ENCODE measurements at places on chromosomes 13 and 19. TPM values are rescaled to one million over a fixed set of nuclear protein-coding genes. Genes with fewer than 3 reads are reported as not detected.

LILRA5 gene
- total RNA-seq = not detected

CRB3 gene
- not detected for total RNA-seq

CNN1 gene
- 5.5 TPM for total RNA-seq

DCLK1 gene
- total RNA-seq = 1.2 TPM

NCCRP1 gene
- not detected for total RNA-seq

FUT1 gene
- total RNA-seq = under 0.01 TPM

DAND5 gene
- total RNA-seq = not detected

SIRT6 gene
- total RNA-seq = 38.1 TPM

FLT3LG gene
- 6.2 TPM for total RNA-seq

ZNF763 gene
- 0.86 TPM for total RNA-seq

NOVA2 gene
- not detected for total RNA-seq

MATK gene
- total RNA-seq = not detected

HSPBP1 gene
- total RNA-seq = 106 TPM

B3GNT3 gene
- total RNA-seq = not detected

KLK1 gene
- not detected for total RNA-seq

KLK12 gene
- total RNA-seq = not detected

LRP3 gene
- total RNA-seq = 21.4 TPM

CNMD gene
- not detected for total RNA-seq
